ENCODE measurements at places on chromosomes 3 and 15.

GRCh38 chr3:24316887-24317383, 177.7 kb downstream of the THRB start:
- DNase-seq = no peak

DNA sequence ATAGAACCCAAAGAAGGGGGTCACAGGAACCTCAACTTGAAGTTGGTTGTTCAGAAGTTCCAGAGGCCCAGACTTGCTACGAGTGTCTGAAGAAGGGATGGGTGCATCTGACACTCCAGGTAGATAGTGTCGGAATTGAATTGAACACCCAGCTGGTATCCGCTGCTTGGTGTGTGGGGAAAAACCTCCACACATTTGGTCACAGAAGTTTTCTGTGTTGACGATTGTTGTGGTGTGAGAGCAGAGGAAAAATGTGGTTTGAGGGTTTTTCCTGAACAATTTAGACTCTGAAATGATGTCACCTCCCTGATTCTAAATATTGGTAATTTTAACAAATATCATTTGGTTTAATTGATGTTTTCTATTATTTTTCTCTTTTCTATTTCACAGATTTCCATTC, 218.8 kb upstream of the CTNNB1 start:
- no peak for DNase-seq

- no peak for DNase-seq
Observed at GRCh38 chr3:50617096-50617791, at the start of gene MAPKAPK3. Gene MAPKAPK3, plus strand, starts transcription at chr3:50617151. Its CDS starts 415 bp downstream, at chr3:50617566.

- DNase-seq = no peak
Observed at GRCh38 chr15:37774961-37775360, 159.5 kb upstream of the TMCO5A start.

- DNase-seq = no peak
Observed at GRCh38 chr15:84988909-84989644, 7.4 kb downstream of the PDE8A start.

DNA sequence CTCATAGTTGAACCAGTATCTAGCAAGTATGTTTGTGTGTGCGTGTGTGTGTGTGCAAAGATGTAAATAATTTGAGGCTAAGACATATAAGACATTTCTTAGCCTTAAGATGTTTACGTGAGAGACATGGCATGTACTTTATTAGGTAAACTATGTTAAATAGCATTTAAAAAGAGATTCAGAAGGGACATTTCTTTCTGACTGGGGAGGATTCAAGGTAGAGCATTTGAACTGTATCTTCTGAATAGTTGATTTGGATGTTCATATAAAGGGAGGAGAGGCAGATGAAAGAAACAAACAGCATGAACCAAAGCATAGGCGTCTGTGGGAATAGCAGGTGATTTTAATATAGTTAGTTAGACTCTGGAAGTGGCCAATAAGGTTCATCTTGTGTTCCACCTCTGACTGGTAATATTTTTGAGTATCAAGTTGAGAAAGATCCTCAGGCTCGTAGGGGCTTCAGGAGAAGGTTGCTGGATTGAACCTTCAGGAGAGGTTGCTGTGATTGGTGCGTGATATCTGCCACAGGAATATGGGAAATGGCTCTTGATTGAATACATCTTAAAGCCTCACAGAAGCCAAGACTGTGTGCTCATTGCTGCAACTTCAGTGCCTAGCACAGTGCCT, 12.6 kb downstream of the NFKBIZ start:
- no peak for DNase-seq

GRCh38 chr3:125331243-125331642, 43.9 kb downstream of the ZNF148 start:
- DNase-seq = no peak

GRCh38 chr15:47397655-47398054, 319.6 kb upstream of the SEMA6D start:
- DNase-seq = no peak

GRCh38 chr3:63611382-63611781, 41.1 kb upstream of the SNTN start:
- DNase-seq = no peak

DNA sequence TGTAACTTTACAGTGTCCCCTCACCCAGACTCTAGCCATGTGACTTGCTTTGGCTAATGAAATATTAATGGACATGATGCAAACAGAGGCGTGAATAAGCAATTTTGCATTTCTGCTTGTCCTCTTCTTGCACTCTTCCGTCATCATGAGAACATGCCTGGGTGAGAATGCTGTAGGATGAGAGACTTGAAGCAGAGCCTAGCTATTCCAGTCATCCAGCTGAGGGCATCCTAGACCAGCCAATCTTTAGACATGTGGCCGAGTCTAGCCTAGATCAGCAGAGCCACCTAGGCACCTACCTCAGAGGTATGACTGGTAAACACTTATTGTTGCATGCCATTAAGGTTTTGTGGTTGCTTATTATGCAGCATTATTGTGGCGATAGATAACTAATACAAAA, 450.5 kb upstream of the AZI2 start:
- DNase-seq = no peak

DNA sequence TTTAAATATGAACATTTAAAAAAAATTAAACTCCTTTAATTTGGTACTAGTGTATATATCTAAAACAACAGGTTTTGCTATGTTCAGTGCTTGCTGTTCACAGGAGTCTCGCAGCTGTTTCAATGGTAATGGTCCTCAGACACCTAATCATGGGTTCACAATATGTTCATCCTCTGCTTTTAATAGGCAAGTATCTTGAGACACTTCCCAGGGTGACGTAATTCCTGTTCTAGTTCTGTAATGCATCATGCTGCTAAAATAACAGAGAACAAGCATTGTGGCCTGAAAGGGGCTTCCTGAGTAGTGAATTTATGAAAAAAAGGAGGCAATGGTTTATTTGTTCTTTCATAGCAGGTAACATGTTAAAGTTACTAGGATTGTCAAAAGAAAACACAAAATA, 625.2 kb upstream of the GBE1 start:
- DNase-seq = no peak

GRCh38 chr3:45688194-45688881, 858 bp upstream of the SACM1L start:
- no peak for DNase-seq

DNA sequence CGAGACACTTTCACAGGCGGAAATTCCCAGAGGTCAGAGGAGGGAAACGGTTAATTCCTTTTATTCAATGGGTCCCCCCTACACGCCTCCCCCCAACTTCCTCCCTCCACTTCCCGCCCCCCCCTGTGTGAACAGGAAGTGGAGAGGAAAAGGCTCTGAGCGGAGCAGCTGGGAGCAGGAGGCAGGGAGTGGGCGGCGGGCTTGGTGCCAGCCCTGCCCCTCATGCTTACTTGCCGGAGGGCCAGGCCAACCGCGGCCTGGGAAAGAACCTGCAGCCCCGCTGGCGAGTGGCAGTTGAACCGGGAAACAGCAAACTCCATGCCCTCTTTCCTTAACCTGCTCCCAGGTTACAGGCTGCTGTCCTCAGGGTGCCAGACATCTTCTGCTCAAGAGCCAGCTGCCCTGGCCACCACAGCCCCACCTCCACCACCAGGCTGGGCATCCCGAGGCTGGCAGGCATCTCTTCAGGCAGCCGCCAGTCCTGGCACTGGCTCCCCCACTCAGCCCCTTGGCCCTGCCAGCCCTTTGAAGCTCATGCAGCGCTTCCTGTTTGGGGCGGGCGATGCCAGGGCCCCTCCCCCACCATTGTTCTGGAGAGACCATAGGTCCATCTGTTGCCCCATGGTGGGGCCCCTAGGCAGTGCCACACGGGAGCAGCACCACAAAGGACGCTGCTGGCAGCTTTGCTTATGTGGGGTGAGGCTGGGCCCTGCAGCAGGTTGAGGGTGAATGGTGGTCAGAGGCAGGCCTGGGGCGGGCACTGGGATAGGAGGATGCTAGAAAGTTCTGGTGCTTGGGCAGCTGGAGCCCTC, 12.9 kb downstream of the VPS18 start:
- DNase-seq = no peak

GRCh38 chr3:3578718-3579117, 220.5 kb upstream of the LRRN1 start:
- no peak for DNase-seq

DNA sequence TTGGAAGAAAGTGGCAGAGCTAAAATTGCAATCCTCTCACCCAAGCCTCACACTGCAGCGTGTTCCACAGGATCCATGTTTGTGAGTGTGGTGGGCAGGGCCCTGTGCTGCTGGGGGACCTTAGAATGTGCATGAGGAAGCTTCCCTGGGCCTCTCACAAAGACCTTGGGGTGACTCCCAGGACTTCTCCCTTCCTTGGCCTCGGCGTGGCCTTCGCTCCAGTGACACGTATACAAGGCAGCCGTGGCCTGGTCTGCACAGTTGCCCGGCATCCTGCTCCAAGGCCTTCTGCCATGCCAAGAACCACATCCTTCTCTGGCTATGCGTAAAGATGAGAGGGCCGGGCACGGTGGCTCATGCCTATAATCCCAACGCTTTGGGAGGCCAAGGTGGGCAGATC, 196.4 kb downstream of the UACA start:
- DNase-seq = no peak

- DNase-seq = no peak
Observed at GRCh38 chr3:45437383-45437782, 49.0 kb downstream of the LARS2 start.

DNA sequence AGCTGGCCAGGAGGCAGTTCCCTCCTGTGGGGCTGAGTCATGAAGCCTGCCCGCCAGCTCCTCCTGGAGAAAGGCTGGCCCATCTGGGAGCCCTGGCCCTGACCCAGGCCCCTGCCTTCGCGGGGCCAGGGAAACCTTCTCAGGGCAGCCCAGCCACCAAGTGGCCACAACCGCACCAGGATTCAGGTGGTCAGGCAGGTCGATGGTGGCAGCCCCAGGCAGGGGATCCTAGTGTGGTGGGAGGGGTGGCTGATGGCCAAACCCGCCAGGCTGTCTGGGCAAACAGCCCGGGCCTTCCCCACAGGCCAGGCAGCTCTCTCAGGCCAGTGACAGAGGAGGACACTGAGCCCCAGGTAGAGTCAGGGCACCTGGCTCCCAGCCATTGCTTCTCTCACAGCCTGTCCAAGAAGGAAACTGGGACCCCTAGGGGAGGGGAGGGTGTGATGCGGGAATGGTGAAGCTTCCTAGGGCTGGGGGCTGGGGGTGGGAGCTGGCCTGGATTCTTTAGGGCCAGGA, 1.2 kb downstream of the TWF2 start:
- peak; percentile 49 for DNase-seq

GRCh38 chr3:33543601-33544000, 103.4 kb upstream of the UBP1 start:
- no peak for DNase-seq

DNA sequence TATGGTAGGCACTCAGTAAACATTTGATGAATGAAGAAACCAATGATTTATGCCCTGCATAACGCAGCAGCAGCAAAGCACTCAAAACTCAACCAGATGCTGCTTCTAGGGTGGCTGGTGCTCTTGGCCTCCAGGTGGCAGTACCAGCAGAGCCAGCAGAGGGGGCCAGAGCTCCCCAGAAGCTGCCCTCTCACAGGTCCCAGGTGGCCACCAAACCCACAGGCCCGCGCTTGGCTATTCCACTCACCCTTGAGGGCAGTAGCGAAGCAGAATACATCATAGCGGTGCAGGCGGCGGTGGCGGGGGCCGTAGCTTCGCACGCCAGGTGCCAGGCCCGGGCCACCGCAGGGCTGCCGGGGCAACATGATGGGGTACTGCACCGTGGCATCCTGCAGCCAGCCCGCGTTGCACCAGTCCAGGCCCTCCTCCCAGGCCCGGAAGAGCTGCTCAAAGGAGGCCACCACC, 16.6 kb downstream of the HAPLN3 start:
- DNase-seq = no peak

DNA sequence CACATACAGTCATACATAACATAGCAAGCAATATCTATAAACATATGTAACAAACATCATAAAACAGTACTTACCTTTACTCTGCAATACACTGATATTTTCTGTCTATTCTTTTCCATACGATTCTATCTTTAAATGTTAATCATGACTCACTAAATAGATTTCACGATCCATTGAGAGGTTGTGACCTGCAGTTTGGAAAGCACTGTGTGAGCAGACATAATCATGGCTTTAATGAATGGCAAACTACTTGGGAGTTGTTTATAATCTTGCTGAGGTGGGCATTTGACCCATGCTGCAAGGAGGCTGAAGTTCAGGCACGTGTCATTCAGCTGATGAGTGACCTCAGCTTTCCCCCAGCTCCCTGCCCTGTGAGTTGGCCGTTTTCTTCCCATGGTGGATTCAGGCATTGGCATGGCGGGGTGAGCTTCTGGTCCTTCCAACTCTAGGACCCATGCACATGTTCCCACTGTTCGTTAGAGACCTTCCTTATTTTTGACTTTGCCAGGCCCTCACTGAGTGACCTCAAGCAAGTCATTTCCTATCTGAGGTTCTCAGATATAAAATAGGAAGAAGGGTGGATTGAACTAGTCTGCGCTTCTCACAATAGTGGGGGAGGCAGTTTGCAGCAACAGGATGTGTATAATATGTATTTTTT, 41.7 kb downstream of the PAQR5 start:
- DNase-seq = no peak

DNA sequence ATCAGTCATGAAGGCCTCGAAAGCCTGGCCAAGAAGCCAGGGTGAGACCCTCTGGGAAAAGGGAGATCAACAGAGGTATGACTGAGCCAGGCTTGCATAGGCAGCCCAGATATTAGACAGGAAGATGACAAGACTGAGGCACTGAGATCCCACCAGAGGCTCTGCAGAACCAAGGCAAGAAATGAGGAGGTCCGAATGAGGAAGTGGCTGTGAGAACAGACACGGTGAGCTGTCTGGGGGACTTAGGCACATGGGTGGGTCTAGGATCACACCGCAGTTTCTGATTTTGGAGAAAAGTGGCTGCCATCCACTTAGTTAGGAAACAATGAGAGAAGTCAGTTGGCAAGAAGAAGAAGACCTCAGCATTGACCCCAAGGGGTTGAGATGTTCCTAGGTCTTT, 31.5 kb upstream of the PRSS50 start:
- DNase-seq = no peak

- no peak for DNase-seq
Observed at GRCh38 chr3:17190353-17191078, 305.8 kb downstream of the PLCL2 start.

DNA sequence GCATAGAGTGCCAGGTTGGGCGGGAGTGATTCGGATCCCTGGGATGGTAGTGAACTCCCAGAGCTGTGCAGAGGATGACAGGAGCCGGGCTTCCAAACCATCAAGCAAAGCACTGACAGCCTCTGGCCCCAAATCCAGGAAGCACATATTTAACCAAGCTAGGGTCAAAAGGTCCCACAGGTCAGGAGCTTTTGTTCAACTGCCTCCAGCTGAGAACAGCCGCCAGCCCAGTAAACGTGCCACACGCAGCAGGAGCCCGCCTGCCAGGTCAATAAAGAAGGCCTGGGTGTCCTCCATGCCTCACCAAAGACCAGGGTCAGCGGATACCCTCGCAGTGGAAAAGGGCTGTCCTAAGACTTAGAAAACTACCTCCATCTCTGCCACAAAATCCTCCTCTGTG, 184.7 kb upstream of the LINGO1 start:
- no peak for DNase-seq

DNA sequence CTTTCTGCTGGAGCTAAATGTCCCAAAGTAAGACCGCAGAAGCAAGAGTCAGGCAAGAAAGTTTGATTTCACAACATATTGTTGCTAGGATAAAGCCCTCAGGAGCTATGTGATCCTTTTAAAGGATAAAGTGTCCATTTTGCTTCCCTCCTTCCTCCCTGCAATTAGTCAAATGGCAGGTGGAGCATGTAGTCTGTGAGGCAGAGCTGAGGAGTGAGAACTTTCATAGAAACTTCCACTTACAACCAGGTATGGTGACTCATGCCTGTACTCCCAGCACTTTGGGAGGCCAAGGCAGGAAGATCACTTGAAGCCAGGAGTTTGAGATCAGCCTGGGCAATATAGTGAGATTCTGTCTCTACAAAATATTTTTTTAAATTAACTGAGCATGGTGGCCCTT, 25.2 kb upstream of the RHCG start:
- DNase-seq = no peak
